ENCODE measurements at places on chromosomes 16 and 17.

DNA sequence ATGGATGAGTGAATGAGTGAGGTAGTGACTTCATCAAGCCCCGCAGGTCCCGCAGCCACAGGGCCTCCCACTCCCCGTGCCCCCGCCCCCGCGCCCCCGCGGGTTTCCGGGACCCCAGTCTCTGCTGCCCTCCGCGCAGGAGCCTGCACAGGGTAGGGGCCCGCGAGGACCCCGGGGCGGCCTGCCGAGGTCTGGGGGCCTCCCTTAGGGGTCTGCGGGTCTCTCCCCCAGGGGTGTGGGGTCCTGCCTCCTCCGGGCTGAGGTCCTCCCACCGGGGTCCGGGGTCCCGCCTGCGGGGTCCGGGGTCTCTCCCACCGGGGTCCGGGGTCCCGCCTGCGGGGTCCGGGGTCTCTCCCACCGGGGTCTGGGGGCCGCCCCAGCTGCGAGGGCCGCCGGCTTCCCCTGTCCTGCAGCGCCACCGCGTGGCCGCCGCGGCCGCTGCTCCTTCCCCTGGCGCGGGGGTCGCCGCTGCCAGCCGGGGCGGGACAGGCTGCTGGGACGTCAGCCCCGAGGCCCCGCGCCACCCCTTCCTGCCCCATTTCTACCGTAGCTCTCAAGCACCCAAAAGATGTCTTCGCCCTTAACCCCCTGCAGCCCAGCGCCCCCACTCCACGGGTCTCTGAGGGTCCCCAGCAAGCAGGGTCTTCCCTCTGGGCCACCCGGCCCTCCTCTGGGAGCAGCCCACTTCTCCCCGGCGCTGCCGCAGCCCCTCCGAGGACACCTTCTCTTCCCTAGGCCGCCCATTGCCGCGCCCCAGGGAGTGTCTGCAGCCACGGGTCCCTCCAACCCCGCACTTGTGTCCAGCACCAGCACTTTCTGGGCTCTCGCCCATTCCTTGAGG lies 10.4 kb upstream of the CHMP6 start:
- no peak overlapping the region for H3K4me3 ChIP-seq
- peak; percentile 30 for DNase-seq
- no peaks in the 10 kb centered on the region for H3K27me3 ChIP-seq
- peaks cover 7% of the 10 kb centered on the region for H3K4me1 ChIP-seq
- H3K27ac ChIP-seq = no peak overlapping the region

- H3K27me3 ChIP-seq = no peaks in the 10 kb centered on the region
- no peak for DNase-seq
- no peaks in the 10 kb centered on the region for H3K4me1 ChIP-seq
- no peak overlapping the region for H3K4me3 ChIP-seq
- peaks cover 32% of the 10 kb centered on the region for H3K36me3 ChIP-seq
Measured at GRCh38 chr17:5446786-5447185, 7.8 kb upstream of the C1QBP start.

GRCh38 chr16:85595812-85596502 lies 17.2 kb upstream of the GSE1 start:
- H3K36me3 ChIP-seq = no peaks in the 10 kb centered on the region
- no peak overlapping the region for H3K27ac ChIP-seq
- no peak for DNase-seq

- no peaks in the 10 kb centered on the region for H3K4me1 ChIP-seq
- H3K4me3 ChIP-seq = no peak overlapping the region
- no peak overlapping the region for H3K27ac ChIP-seq
- no peaks in the 10 kb centered on the region for H3K36me3 ChIP-seq
- no peak for DNase-seq
Measured at GRCh38 chr16:87931504-87931903, 4.8 kb downstream of the CA5A start.

GRCh38 chr17:77581480-77581879 lies 377.0 kb upstream of the TNRC6C start:
- no peaks in the 10 kb centered on the region for H3K4me1 ChIP-seq
- H3K27ac ChIP-seq = no peak overlapping the region
- H3K27me3 ChIP-seq = no peaks in the 10 kb centered on the region
- no peak overlapping the region for H3K4me3 ChIP-seq
- no peak for DNase-seq

DNA sequence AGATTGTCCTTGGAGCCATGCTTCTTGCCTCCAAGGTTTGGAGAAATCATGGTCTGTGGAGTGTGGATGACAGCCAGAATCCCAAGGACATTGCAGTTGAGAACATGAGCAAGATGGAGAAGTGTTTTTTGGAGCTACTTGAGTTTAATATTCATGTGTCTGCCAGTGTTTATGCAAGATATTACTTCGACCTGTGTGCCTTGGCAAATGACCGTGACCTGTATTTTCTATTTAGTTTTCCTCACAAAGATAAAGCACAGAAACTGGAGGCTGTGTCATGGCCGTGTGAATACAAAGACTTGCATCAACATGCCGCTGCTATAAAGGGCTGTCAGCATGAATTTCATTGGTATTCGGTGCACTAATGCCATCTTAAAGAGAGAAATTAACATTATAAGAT lies 9.0 kb downstream of the GGA2 start:
- peaks cover 77% of the 10 kb centered on the region for H3K4me1 ChIP-seq
- no peak for DNase-seq
- peaks cover 14% of the 10 kb centered on the region for H3K36me3 ChIP-seq
- H3K4me3 ChIP-seq = no peak overlapping the region

DNA sequence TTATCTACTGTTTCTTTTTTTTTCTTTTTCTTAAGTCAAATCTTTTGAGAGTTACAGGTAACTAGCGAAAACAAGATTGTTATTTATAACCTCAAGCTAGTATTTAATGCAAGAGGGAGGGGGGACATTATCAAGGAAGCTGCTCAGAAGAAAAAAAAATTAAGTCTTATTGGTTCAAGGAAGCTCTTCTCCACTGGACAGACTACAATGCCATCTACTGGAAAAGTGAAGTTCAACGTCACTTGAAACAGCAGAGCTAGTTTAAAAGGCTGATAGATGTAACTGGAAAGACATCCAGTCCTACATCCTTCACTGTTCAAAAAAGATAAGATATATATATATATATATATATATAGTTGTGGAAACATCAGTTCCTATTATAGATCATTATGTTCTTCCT lies 418.0 kb upstream of the PSMD7 start:
- H3K4me3 ChIP-seq = no peak overlapping the region
- no peak for DNase-seq
- H3K27ac ChIP-seq = no peak overlapping the region
- no peaks in the 10 kb centered on the region for H3K4me1 ChIP-seq

- peaks cover 49% of the 10 kb centered on the region for H3K4me1 ChIP-seq
- no peak overlapping the region for H3K4me3 ChIP-seq
- DNase-seq = no peak
- H3K27ac ChIP-seq = peak overlapping the region; percentile 63
Measured at GRCh38 chr16:81520151-81520470, 75.5 kb downstream of the CMIP start.

GRCh38 chr16:50326835-50327465 lies 41.8 kb downstream of the BRD7 start:
- DNase-seq = peak; percentile 86
- H3K4me3 ChIP-seq = no peak overlapping the region
- H3K27me3 ChIP-seq = no peaks in the 10 kb centered on the region
- H3K27ac ChIP-seq = peak overlapping the region; percentile 51
- H3K36me3 ChIP-seq = peaks cover 30% of the 10 kb centered on the region
- peaks cover 32% of the 10 kb centered on the region for H3K4me1 ChIP-seq

DNA sequence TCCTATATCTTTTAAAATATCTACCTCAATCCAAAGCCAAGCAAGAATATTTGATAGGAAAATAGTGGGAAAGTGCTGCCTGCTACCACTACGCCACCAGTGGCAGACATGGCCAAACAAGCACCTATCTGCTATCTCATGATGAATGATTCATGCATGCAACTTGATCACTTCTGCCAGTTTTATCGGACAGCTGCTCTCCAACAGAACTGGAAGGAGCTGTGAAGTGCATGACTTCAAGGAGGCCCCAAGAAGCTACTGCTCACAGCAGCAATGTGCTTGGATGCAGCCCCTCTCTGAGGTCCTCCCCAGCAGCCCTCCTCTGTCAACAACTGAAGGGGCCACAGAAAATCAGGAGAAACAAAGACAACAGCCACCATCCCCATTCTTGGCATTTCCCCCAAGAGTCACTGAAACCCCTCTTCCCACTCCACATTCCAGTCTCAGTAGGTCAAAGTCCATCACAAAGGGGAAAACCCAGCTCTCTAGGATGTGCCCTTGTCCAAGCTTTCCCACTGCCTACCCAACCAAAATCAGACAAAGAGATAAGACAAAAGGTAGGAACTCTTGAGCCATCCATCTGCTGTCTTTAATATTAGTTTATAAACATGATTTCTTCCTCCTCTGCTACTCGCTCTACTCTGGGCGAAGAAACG lies 215.3 kb downstream of the C16orf78 start:
- no peak for DNase-seq
- no peaks in the 10 kb centered on the region for H3K36me3 ChIP-seq
- H3K27ac ChIP-seq = no peak overlapping the region
- no peaks in the 10 kb centered on the region for H3K27me3 ChIP-seq

DNA sequence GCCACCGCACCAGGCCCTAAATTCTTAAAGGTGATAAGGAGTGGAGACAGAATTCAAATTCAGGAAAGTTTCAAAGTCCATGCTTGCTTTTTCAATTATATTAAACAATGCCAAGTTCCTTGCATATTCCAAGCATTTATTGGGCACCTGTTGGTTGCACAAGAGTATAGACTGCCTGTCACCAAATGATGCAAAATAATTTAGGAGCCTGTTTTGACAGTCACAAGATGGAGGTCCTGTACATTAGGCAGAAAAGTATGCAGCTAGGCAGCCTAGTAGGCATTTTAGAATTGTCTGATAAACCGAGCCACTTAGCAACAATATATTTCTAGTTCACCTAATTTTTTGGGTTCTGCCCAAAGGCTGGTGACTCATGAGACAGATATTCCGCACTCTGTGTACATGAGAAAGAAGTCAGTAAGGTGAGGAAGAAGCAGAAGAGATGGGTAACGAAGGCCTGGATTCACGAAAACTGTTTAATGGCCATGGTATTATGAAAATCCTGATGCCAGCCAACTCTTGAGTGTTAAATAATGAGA lies 7.3 kb downstream of the ACACA start:
- DNase-seq = no peak
- no peak overlapping the region for H3K4me3 ChIP-seq
- no peaks in the 10 kb centered on the region for H3K27me3 ChIP-seq
- no peaks in the 10 kb centered on the region for H3K4me1 ChIP-seq

GRCh38 chr17:55454906-55455474 lies 33.4 kb upstream of the MMD start:
- no peak for DNase-seq
- no peaks in the 10 kb centered on the region for H3K36me3 ChIP-seq
- H3K4me1 ChIP-seq = no peaks in the 10 kb centered on the region
- H3K27ac ChIP-seq = no peak overlapping the region

DNA sequence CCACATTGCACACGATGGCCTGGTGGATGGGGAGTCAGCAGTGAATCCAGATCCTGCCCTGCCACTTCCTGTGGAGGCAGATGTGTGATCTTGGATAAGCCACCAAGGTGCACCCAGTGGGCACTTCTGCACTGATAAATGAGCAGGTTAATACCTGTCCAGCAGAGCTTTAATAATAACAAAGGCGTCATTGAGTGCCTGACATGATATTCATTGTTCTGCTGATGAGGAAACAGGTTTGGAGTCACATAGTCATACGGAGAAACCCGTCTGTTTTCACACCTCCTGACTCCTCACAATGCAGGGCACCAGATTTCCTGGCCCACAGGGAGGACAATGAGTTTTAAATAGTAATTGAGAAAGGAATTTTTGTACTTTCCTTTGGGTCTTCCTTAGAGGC lies 324.6 kb upstream of the CDH5 start:
- no peak overlapping the region for H3K4me3 ChIP-seq
- no peak for DNase-seq
- H3K4me1 ChIP-seq = no peaks in the 10 kb centered on the region
- no peaks in the 10 kb centered on the region for H3K36me3 ChIP-seq
- H3K27ac ChIP-seq = no peak overlapping the region
